Lower leg skin (tissue), 4 donors: ENCODE measurements at places on chromosomes 6 and 20. TPM values are rescaled to one million over a fixed set of nuclear protein-coding genes. Genes with fewer than 3 reads are reported as not detected.
A peak's percentile ranks its signal among the peaks of the same experiment; 100 is the strongest.

DNA sequence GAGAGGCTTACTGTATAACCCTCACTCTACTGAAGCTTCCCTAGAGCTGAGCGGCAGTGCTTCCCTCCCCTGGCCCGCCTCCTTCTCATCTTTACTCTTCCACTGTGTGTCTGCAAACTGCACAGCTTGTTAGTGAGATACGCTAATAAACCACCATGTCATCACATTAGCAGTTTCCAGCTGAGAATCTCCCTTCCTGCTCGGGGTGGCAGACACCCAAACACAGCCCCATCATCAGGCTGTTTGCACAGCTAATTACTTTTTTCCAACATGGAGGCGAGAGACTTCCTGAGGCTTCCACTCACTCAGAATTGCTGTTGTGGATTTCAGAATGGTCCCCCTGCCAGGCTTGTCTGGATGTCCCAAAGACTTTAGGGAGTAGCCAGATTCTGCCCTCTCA, 444.9 kb upstream of the SULF2 start:
- DNase-seq: no peak

DNA sequence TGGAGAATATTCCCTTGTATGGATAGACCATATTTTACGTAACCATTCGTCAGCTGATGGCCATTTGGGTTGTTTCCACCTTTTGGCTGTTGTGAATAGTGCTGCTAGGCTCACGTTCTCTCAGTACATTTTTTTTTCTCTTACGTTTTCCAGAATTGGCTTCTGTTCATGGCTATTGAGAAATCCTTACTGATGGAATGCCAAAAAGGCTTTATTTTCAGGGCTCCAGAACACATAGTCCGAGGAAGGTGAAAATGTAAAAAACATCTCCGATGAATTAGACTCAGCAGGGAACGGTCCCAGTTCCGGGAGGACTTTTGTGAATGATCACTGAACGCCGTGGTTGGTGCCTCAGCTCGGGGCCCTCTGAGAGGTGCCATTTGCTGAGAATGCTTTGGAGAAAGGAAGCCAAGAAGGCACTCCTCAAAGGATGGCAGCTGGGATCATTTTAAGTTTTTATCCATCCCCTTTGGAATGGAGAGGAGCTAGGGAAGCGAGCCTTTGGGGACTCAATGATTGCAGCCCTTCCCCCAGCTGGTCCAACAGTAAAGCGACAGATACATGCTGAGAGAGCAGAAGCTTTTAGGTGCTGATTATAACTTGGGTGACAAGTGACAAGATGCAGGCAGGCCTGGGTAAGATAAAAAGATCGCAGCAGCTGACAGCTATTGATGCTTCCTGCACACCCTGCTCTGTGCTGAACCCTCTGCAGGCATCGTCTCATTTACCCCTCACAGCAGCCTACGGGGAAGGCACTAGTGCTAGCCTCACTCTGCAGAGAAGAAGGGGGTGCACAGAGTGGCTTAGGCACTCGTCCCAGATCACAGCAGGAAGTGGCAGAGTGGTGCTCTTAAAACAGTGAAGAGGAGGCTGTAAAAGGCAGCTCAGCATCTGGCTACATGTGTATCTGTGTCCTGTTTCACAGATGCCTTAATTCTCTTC, 133.4 kb upstream of the KCNG1 start:
- no peak for DNase-seq

The NKAIN4 gene
- 0.23 TPM for total RNA-seq

DNA sequence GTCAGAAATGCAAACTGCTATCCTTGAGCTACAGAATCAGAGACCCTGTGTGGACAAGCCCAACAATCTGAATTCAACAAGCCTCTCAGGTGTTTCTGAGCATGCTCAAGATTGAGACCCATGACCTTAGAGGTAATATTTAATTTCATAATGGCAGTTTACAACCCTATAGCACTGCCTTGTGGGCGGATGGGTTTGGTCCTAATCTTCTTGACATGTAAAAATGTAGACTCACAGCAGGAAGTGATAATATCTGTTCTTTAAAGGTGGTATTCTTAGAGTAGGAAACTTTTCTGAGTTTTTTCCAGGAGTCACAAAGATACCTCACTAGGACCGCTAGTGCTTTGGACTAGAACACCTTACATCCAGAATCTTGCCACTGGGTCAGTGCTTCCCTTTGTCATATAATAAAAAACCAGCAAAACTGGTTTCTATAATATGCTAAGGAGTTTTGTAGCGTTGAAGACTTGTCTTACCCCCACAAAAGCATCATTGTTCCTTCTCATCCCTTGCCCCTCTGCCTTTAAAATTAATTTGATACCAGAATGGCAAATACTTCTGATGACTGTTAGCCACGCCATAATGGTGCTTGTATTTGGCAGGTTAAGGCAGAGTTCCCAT, 52.6 kb downstream of the E2F3 start:
- no peak for DNase-seq

DNA sequence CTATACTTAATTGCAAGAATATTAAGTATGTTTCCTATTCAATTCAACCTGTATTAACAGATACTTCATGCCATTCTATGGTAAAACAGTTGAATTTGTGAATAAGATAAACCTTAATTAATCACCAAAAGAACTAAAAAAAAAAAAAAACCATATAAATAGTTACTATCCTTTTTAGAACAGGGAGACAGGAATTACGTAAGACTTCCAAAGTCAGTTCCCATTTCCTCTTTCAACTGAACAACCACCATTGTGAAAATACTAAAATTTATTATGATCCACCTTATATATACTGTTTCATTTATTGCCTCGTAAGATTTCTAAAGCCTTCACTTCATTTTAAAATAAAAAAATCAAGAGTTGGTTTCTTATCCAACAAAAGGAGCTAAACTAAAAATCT, 9.4 kb downstream of the CCNC start:
- no peak for DNase-seq

GRCh38 chr20:32209850-32210605, 2.3 kb downstream of the POFUT1 start:
- no peak for DNase-seq

- DNase-seq: peak; percentile 78
Measured at GRCh38 chr6:166318227-166318626, 10.0 kb upstream of the PRR18 start.

DNA sequence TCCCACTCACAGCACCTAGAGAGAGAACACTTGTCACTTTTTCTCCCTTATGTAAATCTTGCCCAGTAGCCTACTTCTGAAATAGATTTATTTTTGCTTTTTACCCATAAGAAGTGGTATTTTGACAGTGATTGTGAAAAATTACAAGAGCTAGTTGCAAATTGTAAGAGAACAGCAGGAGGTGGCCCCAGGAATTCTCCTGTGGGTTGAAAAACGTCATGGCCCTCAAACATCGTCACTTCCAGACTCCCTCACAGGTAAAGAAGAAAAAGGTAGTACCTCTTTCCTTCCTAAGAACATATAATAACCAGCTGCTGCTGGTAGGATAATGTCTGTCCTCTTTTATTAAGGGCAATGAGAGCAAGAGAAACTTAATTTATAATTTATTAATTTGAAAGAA, 69.5 kb upstream of the LAMP5 start:
- no peak for DNase-seq

The PABPC1L gene
- 30.2 TPM for total RNA-seq

GRCh38 chr6:56890683-56891429, 64.1 kb upstream of the BEND6 start:
- no peak for DNase-seq

DNA sequence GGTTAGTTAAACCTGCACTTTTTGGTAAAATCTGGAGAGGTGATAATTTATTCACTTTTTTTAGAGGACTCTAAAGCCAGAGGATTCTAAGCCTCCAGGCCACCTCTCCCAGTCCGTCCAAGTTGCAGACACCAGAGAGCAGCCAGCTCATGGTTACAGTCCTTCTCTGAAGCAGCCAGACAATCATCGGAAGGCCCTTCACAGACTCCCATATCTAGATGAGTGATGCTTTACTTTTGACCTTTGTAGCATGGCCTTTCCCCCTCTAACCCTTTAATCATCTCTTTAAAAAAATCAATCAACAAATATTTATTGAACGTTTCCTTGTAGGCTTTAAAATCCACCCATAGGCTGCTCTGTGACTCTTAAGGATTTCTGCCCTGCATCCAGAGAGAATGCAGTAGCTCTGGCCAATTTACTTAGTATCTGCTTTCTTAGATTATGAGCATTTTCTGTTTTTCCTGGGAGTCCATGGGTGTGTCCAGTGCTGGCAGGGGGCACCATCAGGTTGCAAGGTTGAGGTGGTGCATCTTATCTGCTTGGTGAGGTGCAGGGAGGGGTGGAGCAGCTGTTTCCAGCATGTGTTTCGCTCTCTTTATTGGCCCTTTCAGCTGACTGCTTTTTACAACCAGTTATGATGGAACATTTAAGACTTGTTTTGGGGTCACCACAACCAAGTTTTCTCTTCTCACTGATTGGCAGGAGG, 58.6 kb downstream of the JARID2 start:
- DNase-seq: no peak

- no peak for DNase-seq
Measured at GRCh38 chr20:57898332-57898731, 188.5 kb upstream of the PMEPA1 start.

DNA sequence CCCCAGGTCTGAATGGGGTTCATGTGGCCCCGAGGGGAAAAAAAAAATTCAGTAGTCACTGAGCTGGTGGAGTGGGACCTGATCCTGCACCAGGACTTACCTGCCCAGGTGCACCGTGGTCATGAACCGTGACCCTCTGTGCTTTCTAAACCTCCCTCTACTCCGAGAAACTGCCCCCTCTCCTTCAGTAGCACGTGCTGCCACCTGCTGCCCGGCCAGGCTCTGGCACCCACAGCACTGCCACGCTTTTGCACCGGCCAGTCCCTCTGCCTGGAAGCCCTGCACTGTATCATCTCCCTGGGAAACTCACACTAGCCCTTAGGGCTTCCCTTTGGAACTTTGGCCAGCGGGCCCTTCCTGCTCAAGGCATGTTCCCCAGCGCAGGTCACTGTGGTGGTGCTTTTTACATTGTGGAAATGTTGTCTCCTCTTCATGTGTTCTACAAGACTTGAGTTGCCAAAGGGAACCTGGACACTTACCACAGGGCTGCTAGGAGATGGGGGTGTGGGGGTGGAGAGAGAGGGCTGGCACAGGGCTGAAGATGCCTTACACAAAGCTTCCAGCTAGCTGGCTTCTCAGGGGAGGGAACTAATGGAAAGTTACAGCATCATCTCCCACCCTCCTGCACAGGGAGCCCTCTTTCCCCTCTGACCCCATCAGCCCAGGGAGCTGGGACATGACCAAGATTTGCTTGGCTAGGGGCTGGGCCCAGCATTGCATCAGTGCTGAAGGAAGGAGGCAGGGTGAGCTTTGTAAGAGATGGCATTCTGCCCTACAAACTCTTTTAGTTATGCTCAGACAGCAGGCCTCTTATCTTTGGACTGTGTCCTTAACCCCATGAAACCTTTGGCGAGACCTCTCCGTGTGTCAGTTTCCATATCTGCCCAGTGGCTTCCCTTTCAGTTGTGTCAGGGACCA, 2.5 kb upstream of the PTPRT start:
- no peak for DNase-seq
